ENCODE measurements at places on chromosomes 4 and X.

DNA sequence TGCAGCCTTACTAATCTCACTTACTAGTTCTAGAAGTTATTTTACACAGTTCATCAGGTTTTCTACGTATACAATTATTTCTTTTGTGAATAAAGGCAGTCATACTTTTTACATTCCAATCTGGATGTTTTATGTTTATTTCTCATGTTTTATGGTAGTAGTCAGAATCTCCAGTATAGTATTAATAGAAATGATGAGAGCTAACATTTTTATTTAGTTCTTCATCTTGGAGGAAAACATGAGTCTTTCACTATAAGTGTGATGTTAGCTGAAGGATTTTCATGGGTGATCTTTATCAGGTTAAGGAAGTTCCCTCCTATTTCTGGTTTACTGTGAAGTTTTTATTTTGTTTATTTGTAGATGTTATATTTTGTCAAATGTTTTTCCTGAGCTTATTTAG is 256.1 kb upstream of the GIMD1 start:
- DNase-seq: no peak

GRCh38 chr4:170716868-170717267 is 627.1 kb upstream of the AADAT start:
- DNase-seq: no peak

- peak; percentile 62 for DNase-seq
Measured at GRCh38 chrX:100409610-100410590, at the start of gene PCDH19. TSS of gene PCDH19 (minus strand) at chrX:100410273. CDS start at chrX:100408597, 1,676 bp downstream.

- DNase-seq: no peak
Measured at GRCh38 chr4:182577411-182577810, 334.2 kb downstream of the TENM3 start.

GRCh38 chrX:49232525-49232924 is 615 bp downstream of the CACNA1F start:
- no peak for DNase-seq

GRCh38 chr4:24720979-24721378 is 74.4 kb upstream of the SOD3 start:
- no peak for DNase-seq

DNA sequence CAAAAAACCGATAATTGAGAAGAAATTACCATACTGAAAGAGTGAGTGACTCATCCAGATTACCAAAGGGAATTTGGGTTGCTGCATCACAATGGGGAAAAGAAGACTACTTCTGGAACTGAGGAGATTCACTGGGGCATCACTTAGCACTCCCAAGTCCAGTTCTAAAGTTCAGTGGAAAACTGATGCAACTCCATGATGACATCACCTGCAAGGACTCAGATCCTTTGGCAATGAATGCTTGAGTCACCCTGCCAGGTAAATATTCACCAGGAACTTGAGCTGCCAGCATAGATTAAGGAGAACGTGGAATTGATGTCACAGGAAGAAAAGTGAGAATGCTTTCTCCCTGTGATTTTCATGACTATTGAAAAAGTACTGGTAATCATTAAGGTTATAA is 32.0 kb upstream of the SMIM10L2A start:
- DNase-seq: no peak

GRCh38 chr4:176921256-176921655 is 128.5 kb upstream of the VEGFC start:
- DNase-seq: no peak

- no peak for DNase-seq
Measured at GRCh38 chrX:2677764-2678163, 13.3 kb upstream of the CD99 start.

- no peak for DNase-seq
Measured at GRCh38 chr4:89251396-89251795, 56.2 kb downstream of the GPRIN3 start.

DNA sequence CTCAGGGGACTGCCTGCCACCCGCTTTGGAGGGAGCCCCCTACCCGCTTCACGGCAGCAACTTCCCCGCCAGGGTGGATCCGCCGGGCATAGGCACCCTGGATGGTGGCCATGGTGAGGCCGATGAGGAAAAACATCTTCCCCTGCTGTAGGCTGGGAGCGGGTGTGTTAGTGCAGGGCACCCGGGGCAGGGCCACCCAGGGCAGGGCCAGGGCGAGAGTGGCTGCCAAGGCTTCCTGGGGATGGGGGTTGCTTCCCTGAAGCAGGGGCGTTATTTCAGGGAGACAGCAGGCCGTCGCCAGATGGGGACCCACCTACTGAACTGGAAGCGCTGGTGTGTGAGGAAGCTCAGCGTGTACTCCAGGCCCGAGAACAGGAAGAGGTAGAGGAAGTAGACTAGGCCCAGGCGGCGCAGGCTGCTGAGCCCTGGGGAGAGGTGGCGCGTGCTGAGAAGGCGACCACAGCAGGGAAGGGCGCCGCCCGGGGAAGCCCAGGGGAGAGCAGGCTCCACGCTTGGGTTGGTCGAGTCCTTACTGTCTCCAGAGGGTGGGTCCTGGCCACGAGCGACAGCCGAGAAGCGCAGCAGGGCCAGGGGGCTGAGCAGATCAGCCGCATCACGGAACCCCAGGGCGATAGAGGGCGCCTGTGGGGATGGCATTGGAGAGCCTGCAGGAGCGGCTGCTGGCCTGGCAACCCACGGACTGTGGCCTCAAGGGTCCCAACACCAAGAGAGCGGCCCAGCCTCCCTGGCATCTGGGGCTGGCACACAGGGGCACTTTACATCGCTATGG is 31.5 kb downstream of the NOP14 start:
- no peak for DNase-seq
